ENCODE measurements at places on chromosomes 4 and X. TPM values are rescaled to one million over a fixed set of nuclear protein-coding genes. Genes with fewer than 3 reads are reported as not detected.

- DNase-seq: no peak
Measured at GRCh38 chr4:84417997-84418709, 80.9 kb downstream of the NKX6-1 start.

- no peak for DNase-seq
Measured at GRCh38 chrX:37817176-37817575, 30.2 kb downstream of the DYNLT3 start.

- DNase-seq: no peak
Measured at GRCh38 chr4:2320746-2321145, 58.8 kb upstream of the MXD4 start.

HTRA3 gene
- 38.4 TPM for total RNA-seq

GRCh38 chrX:153522259-153522658, 4.8 kb downstream of the ATP2B3 start:
- DNase-seq: no peak

- no peak for DNase-seq
Measured at GRCh38 chr4:156473151-156473550, 498.4 kb downstream of the PDGFC start.

DNA sequence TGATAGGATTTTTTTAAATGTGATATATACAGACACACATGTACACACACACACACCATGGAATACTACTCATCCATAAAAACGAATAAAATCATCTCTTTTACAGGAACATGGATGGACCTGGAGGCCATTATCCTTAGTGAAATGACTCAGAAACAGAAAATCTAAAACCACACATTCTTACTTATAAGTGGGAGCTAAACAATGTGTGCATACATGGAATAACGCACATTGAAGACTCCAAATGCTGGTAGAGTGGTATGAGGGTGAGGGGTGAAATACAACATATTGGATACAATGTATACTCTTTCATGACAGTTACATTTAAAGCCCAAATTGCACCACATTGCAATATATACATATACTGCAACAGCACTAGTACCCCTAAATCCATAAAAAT, 120.2 kb upstream of the ADGRL3 start:
- DNase-seq: no peak

DNA sequence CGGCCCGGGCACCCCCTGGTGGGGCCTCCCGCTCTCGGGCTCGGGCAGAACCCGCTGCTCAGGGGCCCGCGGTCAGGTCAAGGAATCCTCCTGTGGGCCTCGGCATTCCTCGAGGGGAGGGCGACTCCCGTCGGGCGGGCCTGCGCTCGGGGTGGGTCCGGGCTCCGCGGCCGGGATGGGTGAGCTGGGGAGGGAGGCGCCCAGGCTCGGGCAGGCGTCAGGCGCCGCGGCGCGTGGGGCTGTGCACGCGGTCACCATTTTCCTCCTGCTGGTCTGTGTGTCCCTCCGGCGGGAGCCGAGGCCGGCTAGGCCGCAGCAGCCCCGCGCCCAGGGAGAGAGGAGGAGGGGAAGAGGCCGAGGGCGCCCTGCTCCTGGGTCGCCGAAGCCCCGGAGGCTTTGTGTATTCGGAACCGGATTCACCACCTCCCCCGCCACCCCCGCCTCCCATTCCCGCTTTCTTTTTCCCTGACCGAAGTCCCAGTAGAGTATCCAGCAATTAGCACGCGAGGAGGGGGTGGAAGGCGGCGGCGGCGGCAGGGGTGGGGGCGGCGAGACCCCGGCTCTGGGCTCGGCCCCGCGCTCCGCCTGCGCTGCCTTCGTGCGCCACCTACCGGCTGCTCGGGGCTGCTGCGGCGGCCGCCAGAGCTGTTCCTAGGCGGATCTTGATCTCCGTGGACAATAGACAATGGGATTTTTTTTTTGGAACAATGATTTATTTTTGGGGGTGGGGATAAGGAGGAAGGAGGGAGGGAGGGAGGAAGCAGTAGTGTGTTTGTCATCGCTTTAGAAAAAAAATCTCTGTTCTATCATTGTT, 99.0 kb upstream of the MAML3 start:
- peak; percentile 80 for DNase-seq

- no peak for DNase-seq
Measured at GRCh38 chr4:114028071-114028470, 48.6 kb upstream of the ARSJ start.

TMEM47 gene
- 27.7 TPM for total RNA-seq

SSX1 gene
- total RNA-seq: not detected

GRCh38 chr4:139807483-139807882, 141.9 kb downstream of the MGST2 start:
- DNase-seq: no peak

GRCh38 chr4:86615501-86615900, 21.4 kb downstream of the PTPN13 start:
- no peak for DNase-seq

TKTL1 gene
- total RNA-seq: 12.3 TPM

GRCh38 chr4:38078590-38079421, 118.6 kb downstream of the PTTG2 start:
- DNase-seq: no peak
